Cardiac septum (tissue), 1 donor: ENCODE measurements at places on chromosomes 3 and 15. TPM values are rescaled to one million over a fixed set of nuclear protein-coding genes. Genes with fewer than 3 reads are reported as not detected.

The SIDT1 gene
- 0.89 TPM for total RNA-seq

The EAF2 gene
- total RNA-seq = 1.9 TPM

The HGD gene
- 0.73 TPM for total RNA-seq

The TGM5 gene
- total RNA-seq = not detected

The GPR171 gene
- total RNA-seq = 0.32 TPM

The FGD5 gene
- 15.6 TPM for total RNA-seq

The SYNPR gene
- total RNA-seq = 0.46 TPM

The DNASE1L3 gene
- 0.67 TPM for total RNA-seq

- no peak for DNase-seq
Measured at GRCh38 chr3:73068419-73068818, 7.0 kb downstream of the EBLN2 start.

DNA sequence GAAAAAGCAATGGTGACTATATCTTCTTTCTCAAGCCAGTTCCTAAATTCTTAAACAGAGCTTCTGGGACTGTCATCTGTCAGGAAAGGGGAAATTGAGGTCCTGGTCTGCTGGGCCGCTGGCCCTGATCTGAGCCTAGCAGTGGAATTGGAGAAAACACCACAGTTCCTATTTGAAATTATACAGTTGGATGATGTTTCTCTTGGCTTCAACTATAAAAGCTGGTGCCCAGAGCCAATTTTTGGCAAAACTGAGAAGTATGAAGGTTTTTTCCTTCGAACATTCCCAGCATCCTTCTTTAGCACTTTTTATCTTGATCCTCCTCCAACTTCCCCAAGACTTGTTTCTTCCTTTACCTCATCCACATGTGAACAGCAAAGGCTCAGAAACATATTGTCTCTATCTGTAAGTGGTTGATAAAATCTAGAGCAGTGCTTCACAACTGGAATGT is 83.9 kb downstream of the CD47 start:
- no peak for DNase-seq

DNA sequence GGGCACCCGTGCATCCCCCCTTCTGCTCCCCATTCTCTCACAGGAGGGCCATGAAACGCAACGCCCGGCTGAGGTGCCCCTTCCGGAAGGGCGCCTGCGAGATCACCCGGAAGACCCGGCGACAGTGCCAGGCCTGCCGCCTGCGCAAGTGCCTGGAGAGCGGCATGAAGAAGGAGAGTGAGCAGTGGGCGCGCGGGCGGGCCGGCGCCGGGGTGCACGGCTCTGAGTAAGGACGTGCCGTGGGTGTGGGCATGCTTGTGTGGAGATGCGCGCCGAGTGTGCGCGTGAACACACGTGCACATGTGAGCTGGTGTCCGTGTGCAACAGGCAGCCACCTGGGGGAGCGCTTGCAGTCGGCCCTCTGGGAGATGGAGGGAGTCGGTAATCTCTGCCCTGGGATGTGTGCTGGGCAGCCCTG is 28.1 kb downstream of the NR1I2 start:
- DNase-seq = no peak

DNA sequence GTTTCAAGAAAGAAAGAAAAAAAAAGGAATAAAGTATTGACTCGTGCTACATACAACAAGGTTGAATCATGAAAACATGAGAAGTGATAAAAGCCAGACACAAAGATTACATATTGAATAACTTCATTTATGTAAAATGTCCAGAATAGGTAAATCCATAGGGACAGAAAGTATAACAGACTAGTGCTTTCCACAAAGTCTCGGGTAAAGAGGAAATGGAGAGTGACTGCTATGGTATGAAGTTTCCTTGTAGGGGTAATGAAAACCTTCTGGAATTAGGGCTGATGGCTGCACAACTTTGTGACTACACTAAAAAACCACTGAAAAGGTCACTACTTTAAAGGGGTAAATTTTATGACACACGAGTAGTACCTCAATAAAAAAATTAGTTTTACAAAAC is 13.0 kb downstream of the LRRFIP2 start:
- DNase-seq = no peak

GRCh38 chr3:21894459-21895340 is 143.7 kb upstream of the ZNF385D start:
- no peak for DNase-seq

DNA sequence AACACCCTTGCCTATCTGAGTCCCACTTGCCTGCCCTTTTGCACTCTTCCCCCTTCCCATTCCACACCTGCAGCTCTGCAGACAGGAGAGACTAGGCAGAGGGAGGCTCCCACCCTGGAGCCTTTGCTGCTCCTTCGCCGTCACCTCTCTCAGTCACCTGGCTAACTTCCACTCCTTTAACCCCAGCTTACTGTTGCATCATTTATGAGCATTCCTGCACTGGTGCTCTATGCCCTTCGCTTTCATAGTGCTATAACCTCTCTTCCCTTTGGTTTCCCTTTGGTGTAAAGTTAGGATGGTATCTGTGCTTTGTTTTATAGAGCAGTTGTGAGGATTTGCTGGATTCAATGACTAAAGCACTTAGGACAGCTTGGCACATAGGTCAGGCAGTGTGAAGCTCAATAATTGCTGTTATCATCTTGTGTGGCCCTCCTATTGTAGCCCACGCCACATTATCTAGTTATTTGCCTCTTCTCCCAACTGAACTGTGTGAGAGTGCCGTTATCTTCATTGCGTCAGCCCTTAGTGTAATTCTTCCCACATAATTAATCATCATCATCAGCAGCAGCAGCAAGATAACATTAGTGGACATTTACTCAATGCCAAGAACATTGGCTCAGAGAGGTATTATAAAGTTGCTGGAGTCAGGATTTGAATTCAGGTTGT is 253.9 kb downstream of the CACNA2D3 start:
- DNase-seq = no peak

DNA sequence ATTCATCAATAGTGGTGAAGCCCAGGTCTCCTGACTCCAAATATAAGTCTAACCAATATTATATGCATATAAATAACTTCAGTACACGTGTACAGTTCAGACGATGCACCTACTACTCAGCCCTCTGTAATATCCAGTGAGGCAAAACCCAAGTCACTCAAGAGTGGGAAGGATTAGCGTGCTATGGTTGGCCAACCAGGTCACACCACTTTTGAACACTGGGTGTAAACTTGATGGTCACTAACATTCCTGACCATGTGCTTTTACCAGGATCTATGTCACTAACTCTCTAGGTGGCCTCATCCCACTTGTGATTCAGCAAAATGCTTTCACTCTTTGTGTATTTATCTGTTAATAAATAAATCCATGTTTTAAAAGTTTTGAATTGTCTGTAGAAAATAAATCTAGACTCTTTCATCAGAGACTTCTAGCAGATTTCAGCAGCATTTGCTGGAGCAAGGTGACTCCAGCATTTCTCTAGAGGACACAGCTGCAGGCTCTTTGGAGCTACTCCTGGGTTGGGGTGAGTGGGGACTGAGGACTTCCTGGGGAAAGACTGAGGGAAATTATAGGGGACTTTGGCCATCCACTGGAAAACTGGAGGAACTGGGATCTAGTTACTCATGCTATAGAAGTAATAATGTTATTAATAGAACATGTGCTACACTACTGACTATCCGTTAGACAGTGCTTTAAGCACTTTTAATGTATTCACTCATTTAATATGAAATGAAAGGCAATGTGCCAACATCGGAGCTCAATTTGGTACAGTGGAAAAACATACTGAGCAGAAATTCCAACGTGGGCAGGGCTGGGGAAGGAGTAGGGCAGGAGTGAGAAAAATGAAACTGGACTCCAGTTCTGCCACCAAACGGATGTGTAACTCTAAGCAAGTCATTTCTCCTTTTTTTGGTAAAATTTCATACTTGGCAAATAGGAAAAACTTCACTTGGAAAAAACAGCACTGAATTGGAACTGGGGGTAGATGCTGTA is 97.9 kb downstream of the RORA start:
- no peak for DNase-seq

DNA sequence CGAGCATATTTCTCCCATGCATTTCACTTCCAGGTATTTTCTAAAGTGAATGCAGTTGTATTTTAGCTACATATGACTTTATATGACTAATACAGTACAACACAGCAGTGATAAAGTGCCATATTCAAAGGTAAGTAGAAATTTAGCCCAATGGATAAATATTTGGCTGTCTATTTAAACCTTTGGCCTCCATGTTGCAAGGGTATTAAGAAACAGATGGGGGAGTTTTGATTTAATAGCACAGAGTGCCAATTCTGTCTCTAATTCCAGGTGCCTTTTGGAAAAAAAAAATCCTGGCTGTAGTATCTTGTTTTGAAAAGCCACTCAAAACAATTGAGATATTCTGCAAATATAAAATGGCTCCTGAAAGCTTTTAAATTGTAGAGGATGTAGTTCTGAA is 44.9 kb upstream of the SGO1 start:
- no peak for DNase-seq

DNA sequence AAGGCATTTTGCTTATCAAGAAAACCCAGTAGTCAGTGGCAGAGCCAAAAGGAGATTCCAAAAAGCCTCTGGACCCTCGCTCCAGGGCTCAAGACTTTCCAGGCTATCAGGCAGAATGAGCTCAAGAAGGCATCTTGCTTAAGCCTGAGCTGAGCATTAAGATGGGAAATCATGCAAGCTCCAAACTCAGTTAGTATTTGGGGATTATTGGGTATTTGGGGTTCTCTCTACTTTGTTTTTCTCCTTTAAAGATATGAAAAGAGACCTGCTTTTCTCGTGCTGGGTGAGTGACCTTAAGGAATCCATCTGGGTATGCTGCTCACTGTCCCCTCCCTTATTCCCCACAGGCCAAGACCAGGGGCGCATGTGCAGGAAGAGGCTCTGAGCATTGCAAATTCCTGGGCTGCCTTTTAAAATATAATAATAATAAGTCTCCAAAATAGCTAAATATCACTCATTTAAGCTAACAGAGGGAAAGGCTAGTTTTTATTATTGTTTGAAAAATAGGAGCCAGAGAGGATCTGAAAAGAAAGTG is 75.4 kb upstream of the HACD2 start:
- DNase-seq = no peak

GRCh38 chr15:60520825-60521368 is 42.0 kb upstream of the ICE2 start:
- no peak for DNase-seq

GRCh38 chr3:18426597-18427193 is 1.6 kb upstream of the SATB1 start:
- no peak for DNase-seq

GRCh38 chr15:50907601-50908208 is 778 bp upstream of the AP4E1 start:
- DNase-seq = no peak

DNA sequence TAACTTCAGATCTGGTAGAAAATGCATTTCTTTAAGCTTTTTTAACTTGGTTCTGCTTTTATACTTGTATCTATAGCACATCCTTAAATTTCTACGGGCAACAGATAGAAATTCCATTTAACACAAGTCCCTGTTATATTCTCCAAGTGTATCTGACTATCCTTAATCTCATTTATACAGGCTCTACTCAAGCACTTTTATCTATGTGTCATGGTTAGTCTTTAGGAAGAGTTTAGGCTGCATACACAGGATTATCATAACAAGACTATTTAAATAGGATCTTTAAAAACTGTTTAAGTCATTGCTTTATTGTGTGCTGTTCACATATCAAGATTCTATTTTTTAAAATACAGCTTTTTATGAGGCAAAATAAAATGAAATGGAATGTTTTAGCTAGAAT is 52.7 kb downstream of the SETD5 start:
- DNase-seq = no peak

- no peak for DNase-seq
Measured at GRCh38 chr15:38042211-38042610, 107.8 kb downstream of the TMCO5A start.

GRCh38 chr3:118884748-118885206 is 149.9 kb downstream of the IGSF11 start:
- DNase-seq = no peak

- no peak for DNase-seq
Measured at GRCh38 chr3:52286777-52287110, 884 bp upstream of the GLYCTK start.

DNA sequence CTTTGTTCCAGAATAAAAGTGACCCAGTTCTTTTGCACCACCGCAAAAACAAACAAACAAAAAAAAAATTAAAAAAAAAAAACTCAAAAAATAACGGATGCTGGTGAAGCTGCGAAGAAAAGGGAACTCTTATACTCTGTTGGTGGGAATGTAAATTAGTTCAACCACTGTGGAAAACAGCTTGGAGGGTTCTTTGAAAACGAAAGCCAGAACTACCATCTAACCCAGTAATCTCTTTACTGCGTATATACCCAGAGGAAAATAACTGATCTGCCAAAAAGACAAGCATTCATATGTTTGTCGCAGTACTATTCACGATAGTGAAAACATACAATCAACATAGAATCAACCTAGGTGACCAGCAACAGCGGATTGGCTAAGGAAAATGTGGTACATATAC is 298.9 kb upstream of the CBLB start:
- DNase-seq = no peak

DNA sequence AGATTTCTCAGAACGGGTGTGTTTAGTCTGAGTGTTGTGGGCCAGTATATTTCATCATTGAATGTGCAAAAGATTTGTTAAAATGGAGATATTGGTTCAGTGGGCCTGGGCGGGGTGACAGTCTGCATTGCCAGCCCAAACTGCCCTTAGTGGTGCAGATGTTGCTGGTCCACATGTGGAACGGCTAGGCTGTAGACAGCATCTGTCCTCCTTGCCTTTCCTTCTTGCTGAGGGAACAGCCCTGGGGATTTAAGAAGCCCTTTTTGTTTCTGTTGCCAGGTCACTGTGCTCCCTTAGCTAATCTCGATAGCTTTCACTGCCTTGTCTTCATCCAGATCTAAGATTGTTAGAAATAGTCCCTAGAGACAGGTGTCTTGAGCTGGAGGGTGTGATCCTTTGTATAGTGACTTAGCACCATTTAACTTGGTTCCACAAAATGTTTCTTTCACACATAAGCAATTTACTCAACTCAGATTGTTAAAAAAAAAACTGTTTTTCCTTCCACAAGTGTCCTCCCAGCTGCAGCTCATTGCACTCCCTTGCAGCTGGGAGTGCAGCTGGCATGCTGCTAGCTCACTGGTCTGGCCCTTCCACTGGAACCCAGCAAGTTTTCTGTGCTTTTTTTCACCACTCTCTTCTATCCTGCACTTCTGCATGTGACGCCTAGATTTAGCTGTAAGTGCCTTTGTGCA is 37.5 kb downstream of the GAP43 start:
- no peak for DNase-seq
